ENCODE measurements at places on chromosomes 6 and 20.

- no peak for DNase-seq
Measured at GRCh38 chr6:110415086-110415916, at the start of gene DDO. TSS of gene DDO (minus strand) at chr6:110415575. CDS start at chr6:110413462, 2,113 bp downstream.

DNA sequence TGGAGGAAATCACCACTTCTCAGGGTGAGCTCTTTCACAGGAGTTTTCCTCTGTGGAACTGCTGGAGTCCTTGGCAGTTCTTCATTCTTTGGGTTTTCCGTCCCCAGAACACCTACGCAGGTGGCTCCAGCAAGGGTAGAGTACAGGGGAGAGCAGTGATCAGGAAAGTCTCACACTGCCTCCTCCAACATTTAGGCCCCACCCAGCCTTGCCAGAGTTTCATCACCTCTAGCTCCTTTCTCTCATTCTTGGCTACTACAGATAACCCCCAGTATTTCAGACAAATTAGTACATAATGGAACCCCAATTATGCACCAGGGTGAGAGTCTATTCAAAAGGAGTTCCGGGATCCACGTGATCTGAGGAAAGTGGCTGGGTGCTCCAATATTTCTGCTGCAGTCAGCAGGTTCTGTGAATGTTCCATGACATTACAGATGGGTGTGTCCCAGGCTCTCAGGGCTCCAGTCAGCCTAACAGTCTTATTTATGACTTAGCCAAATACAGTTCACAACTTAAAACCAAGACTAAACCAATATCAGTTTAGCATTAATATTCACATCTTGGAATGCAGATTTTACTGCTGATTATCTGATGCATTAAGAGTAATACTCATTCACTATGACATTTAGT, 44.6 kb downstream of the GPR63 start:
- DNase-seq = no peak

DNA sequence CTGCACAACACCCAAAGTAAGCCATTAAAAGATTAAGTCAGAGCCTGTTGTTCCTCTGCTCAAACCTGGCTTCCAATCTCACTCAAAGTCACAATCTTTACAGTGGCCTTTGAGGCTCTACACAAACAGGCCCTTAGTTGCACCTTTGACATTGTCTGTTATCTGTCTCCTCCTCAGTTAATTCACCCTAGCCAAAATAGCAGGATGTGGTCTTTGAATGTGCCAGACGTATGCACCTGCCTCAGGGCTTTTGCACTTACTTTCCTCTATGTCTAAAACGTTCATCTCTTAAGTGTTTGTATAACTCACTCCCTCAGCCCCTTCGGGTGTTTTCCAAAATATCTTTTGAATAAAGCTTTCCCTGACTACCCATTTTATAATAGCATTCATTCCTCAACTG, 107.7 kb downstream of the EYA4 start:
- DNase-seq = no peak

GRCh38 chr6:34981951-34982350, 92.9 kb downstream of the ANKS1A start:
- DNase-seq = no peak

DNA sequence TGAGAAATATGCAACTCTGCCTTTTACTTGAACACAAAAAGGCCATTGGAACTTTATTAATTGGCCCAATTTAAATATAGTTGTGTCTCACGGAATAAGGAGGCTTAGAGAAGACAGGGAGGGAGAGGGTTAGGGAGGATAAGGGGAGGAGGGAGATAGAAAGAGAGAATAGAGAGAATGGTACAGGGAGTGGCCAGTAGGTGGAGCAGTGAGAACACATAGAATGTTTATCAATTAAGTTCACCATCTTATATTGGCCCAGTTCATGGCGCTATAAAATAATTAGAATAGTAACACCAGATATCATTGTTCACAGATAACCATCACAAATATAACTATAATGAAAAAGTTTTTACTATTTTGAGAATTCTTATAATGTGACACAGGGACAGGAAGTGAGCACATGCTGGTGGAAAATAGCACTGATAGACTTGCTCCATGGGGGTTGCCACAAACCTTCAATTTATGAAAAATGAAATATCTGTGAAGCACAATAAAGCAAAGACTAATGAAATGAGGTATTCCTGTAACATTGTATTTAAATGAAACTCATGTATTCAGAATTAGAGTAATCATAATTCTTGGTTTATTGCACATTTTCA, 374.1 kb upstream of the MANEA start:
- peak; percentile 48 for DNase-seq

GRCh38 chr6:32194388-32194787, 1.9 kb upstream of the GPSM3 start:
- DNase-seq = no peak

GRCh38 chr20:57205606-57206219, 60.7 kb downstream of the BMP7 start:
- no peak for DNase-seq

- no peak for DNase-seq
Measured at GRCh38 chr6:95133578-95133977, 443.8 kb upstream of the MANEA start.

GRCh38 chr20:48149902-48150301, 364.6 kb upstream of the SULF2 start:
- no peak for DNase-seq

DNA sequence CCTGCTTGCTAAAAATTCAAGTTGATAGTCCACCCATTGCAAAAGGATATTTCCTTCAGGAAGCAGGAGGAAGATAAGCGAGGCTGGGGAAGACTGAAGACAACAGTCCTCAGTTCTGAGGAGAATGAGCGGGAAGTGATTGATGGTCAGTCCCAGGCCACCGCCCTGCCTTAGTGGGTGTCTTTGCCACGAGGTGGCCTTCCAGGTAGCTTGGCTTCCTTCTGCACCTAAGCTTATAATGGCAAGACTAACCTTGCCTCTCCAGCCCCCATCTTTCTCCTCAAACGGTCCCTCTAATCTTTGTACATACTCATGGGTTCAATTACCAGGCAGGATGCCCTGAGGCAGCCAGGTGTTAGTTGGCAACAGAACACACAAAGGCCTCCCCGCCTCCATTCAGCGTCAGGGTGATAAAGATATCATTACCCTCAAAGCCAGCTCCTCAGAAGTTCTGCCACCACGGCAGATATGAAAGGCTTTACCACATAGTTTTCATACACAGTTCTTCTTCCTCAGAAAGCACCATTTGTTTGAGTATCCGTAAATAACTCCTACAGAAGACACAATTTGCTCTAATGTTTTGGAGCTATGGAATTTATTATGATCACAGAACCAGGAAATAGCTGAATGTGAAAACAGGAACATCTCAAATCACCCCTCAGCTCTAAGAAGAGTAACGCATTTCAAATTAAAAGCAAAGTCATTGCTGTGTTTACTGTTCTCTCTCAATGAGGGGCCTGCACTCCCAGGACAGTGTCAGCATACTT, 249.4 kb downstream of the ATXN1 start:
- DNase-seq = no peak

- no peak for DNase-seq
Measured at GRCh38 chr6:3045777-3046176, 22.5 kb upstream of the RIPK1 start.

DNA sequence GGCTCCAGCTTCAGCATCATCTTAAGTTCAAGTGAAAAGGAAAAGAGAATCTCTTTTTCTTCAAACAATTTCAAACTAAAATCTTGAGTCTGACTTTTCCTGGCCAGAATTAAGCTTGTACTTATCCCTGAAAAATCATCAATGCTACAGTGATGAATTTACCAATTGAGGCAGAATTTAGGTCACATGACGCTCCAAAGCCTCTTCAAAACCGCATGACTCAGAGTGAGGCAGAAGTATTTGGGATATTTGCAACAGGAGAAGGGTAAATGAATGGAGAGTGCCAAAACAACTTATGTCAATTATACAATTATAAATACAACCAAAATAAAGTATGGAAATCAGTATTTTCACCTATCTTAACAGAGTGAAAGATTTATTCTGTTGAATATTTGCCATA, 515.5 kb downstream of the COL12A1 start:
- DNase-seq = no peak

DNA sequence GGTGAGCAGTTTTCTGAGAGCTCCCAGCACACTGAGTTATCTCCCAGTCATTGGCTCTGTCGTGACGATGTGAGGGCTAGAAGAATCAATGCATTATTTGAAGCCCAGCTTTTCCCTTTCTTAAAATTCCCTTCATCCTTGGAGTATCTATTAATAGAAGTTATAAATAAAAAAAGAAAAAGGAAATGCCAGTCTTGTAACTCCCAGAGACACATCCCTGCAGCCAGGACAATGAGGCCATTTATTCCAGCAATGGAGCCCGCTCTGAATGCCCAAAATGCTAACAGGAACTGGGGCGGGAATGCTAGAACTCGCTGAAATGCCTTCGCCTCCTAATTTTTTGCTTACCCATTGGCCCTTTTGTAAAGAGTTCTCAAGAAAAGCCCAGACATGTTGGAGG, 305.8 kb downstream of the TFAP2C start:
- DNase-seq = no peak

DNA sequence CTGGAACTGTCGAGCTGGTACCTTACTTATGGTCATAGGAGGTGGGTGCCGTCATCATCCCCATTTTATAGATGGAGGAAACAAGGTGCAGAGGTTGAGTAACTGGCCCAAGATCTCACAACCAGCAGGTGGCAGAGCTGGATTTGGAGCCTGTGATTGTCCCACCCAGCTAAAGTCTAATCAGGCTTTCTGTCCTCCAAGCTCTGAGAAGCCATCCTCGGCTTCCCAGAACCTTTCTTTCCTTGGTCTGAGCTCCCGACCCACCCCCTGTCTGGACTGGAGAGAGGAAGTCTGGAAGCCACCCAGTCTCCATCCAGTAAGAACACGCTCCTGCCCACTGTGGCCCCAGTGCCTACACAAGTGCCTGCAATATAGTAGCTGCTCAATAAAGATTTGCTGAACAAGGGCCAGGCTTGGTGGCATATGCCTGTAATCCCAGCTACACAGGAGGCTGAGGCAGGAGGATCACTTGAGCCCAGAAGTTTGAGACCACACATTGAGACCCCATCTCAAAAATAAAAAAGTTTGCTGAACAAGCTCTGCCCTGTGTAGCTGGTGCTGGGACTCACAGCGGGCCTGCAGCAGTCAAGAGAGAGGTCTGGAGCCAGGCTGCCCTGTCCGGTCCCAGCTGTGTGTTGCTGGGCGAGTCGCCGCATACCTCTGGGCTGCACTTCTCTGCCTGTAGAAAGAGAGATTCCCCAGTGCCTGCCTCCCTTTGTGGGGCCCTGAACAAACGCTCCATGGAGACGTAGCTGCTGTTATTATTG, 32.5 kb upstream of the DLGAP4 start:
- no peak for DNase-seq

- DNase-seq = peak; percentile 86
Measured at GRCh38 chr20:17617212-17617867, 47.5 kb downstream of the DSTN start.

- peak; percentile 40 for DNase-seq
Measured at GRCh38 chr6:56794421-56794820, 151.7 kb upstream of the DST start.

DNA sequence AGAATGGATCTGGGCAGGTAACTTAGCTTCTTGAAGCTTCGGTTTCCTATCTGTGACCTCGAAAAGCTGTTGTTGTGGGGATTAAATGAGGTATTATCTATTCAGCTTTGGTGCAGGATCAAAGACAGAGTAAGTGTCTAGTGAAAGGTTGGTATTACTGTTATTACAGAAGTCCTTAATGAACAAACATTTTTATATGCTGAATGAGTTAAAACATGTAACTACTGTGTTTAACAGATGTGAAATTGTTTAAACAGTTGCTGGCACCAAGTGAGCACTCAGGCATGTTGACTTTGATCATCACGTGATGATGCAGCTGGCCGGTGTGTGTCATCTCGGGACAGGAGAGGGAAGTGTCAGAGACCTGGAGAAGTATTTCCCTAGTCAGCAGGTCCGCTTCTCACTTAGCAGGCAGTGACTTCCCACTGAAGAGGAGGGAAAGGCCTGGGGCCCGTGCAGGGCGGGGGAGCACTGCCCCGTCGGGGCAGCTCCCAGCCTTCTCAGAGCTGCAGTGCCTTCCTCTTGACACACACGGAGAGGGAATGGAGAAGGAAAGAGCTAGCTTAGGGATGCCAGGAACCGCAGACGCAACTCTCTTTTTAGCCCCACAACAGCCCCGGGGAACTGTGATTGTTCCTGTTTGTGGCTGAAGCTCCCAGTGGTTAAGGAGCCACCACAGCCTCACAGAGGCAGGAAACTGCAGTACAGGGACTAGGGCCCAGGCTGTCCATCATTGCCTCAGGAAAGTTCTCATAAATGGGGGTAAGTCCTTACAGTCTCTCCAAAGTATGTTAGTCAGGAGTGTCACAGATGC, 18.0 kb downstream of the TUBB2A start:
- no peak for DNase-seq

- DNase-seq = no peak
Measured at GRCh38 chr6:105204768-105205167, 25.0 kb upstream of the POPDC3 start.

GRCh38 chr6:49849213-49849907, 17.0 kb downstream of the CRISP1 start:
- peak; percentile 46 for DNase-seq

- DNase-seq = peak; percentile 39
Measured at GRCh38 chr6:169371344-169372127, 117.9 kb upstream of the THBS2 start.

DNA sequence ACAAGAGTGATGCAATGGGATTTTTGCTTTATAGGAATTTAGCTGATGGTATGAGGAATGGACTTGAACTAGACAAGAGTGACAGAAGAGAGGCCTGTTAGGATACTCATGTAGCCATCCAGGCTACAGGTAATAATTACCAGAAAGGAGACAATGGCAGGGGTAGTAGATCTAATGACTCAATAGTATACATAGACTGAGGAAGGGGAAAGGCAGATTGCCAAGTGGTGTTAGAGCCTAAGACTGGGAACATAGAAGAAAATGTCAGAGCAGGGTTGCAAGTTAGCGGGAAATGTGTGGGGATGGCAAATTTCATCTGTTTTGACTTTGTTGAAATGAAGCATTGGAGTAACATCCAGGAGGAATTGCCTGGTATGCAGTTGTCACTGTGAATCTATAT, 295.6 kb downstream of the UTRN start:
- no peak for DNase-seq

Data from iPS-NIHi11 (cell line).